ENCODE measurements at places on chromosomes 7 and 10.

DNA sequence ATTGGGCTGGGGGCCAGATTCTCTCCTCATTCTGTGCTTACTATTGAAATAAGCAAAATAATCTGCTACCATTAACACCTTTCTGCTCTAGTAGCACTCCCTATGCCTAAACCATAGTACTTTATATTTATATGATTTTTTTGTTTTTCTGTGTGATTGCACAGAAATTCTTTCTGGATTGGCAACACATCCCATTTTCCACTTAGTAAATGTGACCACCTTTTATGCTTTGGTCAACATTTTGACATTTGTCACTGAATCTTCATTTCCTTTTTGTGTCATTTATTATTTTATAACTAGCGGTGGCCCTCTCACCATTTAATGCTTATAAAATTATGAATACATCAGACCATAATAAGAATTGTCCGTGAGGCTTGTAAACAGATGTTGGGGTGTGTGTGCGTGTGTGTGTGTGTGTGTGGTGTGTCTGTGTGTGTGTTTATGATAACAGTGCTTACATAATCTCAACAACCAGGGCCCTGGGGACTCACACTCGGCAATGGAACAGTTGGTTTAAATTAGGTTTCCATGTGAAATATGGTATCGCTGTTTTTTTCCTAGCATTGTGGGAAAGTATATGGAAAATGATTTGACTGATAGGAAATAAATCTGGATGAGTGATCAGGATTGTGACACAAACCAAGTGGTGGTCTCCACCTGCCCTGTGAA is 138.9 kb downstream of the NOC3L start:
- no peak for DNase-seq

DNA sequence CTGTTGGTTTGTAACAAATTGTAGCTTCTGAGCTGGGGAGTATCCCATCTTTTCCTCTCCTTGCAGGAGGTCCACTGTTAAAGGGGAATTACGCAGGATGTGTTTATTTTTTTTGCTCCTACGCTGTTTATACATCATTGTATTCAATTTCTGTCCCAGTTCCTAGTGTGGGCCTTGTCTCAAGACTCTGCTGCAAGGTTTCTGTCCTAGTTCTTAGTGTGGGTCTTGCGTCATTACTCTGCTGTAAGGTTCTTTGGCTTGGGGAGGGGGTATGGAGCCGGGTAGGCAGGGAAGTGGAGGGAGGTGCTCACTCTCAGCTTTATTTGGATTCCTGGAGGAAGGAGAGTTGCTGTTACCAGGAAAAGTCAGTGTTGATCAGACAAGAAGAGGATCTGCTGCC is 64.0 kb upstream of the TRIM8 start:
- DNase-seq: no peak

- DNase-seq: no peak
Observed at GRCh38 chr7:90569368-90569767, 26.8 kb upstream of the CDK14 start.

- DNase-seq: no peak
Observed at GRCh38 chr10:3195726-3196125, 23.1 kb upstream of the PITRM1 start.

- DNase-seq: peak; percentile 17
Observed at GRCh38 chr10:84176836-84177474, 3.4 kb downstream of the GPR15LG start.

GRCh38 chr10:133230044-133230361 is at the start of gene UTF1:
Gene UTF1 (plus strand): TSS chr10:133230217. CDS start chr10:133230289, 72 bp downstream.
- DNase-seq: no peak

Measured in colonic mucosa (tissue), 4 donors.